ENCODE measurements at places on chromosomes 4 and X.
A peak's percentile ranks its signal among the peaks of the same experiment; 100 is the strongest.

DNA sequence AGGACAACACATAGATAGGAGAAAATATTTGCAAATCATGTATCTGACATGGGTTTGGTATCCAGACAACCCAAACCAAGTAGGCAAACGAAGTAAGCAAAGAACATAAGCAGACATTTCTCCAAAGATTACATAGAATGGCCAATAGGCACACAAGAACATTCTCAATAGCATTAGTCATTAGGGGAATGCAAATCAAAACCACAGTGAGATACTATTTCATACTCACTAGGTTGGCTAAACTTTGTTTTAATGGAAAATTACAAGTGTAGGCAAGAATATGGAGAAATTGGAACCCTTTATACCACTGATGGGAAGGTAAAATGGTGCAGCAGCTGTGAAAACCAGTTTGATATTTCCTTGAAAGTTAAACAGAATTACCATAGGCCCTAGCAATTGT, 74.7 kb downstream of the CHRNA9 start:
- DNase-seq, result peak; percentile 43

- DNase-seq, result peak; percentile 72
Observed at GRCh38 chr4:185209031-185209851, at the start of gene SNX25. Gene SNX25, plus strand, starts transcription at chr4:185209598. Its CDS starts 229 bp downstream, at chr4:185209827.

- DNase-seq, result peak; percentile 64
Observed at GRCh38 chr4:123564758-123565346, 168.3 kb downstream of the SPRY1 start.

DNA sequence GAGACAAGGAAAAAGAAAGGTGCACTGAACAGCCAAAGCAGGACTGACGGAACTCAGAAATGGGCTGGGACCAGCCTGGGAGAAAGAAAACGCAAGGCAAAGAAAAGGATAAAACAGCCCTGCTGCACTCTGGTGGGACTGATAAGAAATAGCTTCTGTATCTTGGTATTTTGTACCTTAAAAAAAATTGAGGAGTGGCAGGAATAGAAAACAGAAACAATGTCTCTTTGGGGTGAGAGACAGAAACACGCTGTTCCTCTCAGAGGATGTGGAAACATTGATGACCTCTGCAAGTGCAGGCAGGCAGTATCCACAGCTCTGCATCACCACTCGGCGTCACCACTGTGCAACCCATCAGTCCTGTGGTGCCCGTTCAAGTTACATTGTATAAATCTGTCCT, 152.5 kb upstream of the SPRY1 start:
- no peak for DNase-seq

GRCh38 chrX:38727668-38728067, 73.6 kb upstream of the MID1IP1 start:
- DNase-seq, result no peak

- no peak for DNase-seq
Observed at GRCh38 chr4:129966175-129966574, 870.2 kb downstream of the C4orf33 start.

- no peak for DNase-seq
Observed at GRCh38 chr4:8641931-8642650, 49.5 kb downstream of the CPZ start.

GRCh38 chr4:81881855-81882621, 410.3 kb upstream of the RASGEF1B start:
- DNase-seq, result no peak

- DNase-seq, result no peak
Observed at GRCh38 chr4:73870260-73870659, 1.1 kb downstream of the CXCL1 start.

All from fibroblast of skin of right quadriceps (primary cell).